ENCODE measurements at places on chromosomes 16 and 17.

- peak; percentile 32 for DNase-seq
Measured at GRCh38 chr16:75471723-75472633, 7.5 kb upstream of the TMEM170A start.

DNA sequence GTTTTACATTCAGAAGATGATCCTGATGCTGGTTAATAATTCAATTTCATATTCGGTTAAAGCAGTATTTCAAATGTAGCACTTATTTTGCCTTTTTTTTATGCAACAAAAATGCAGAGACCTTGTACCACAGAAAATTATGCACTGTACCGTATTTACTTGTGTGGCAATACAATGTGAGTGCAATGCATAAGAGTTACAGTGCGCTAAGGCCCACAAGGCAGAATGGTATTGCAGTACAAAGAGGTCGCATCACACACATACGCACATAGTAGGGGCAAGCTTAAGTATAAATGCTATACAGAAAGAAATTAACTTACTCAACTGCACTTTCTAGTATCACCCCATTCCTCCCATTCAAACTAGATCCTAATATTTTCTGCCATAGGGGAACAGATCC, 103.0 kb downstream of the SYCE1L start:
- no peak for DNase-seq

DNA sequence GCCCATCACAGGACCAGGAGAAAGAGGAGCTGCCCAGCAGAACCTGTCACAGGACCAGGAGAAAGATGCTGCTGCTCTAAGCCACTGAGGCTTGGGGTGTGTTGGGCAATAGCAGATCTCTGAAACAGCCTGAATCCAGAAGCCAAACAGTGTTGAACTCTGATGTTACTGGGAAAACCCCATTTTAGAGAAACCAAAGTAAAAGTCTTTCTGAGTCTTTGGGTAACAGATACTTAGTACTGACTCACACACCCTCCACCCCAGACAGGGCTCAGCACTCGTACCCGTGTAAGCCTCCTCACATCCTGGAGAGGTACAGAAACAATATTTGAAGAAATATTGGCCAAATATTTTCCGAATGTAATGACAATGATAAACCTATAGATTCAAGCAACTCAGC, 82.8 kb upstream of the GNG13 start:
- DNase-seq, result no peak

DNA sequence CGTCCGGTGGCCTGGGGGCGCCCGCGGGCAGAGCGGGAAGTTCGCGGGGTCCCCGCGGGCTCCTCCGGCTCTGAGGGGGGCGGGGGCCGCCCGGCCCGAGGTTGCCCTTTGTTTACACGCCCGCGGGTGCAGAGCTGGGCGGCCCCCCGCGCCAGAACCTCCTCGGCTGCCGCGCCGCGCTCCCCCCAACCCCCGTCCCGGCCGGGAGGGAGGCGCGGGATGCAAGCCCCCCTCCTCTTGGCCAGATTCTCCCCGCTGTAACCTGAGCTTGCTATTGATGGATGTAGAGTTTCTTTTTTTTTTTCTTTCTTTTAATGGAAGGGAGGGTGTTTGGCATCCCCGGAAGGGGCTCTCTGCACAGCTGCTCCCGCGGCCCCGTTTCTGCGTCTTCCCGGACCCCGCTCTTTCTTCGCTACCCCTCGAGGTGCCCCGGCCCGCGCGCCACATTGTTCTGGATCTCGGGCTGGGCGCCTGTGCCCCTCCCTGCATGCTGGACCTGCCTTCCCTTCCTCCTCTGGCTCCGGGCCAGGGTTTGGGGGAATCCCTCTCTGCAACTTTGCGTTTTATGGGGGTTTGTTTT, 646 bp downstream of the CBX2 start:
- no peak for DNase-seq

DNA sequence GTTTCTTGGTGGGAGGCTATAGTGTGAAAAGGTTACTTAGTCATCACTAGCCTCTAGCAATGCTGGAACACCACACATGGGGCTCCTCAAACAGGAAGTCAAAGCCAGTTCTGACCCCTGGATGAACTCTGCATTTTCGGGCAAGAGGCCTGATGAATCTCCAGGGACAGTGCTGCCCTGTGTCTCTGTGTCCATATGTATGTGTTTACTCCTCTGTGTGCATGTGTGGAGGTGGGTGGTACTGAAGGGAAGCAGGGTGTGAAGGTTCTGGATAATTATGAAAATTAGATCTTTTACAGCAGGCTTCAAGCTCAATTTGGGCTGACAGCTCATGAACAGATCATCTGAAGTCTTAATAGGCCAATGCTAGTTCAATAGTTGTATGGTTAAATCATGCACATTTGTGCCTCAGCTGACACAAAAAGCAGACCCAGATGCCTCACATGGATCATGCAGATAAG, 133.6 kb downstream of the SNX11 start:
- DNase-seq, result no peak

- no peak for DNase-seq
Measured at GRCh38 chr16:27346819-27347218, 33.0 kb downstream of the IL4R start.

DNA sequence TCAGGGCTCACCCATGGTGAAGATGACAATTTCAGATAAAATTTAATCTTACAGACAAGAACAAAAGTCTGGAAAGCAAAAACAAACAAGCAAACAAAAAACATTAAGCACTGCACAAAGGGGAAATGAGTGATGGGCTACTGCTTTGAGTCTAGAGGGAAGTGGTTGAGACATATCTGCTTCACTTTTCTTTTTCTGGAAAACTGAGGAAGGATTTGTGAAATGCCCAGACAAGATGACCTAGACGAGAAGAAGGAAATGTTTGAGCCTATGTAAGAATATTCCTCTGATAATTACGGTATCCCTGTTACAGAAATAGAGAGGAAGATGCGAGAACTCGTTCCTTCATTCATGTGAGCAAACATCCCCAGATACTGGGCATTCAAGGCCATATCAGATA, 11.5 kb upstream of the HYDIN start:
- DNase-seq, result no peak

- no peak for DNase-seq
Measured at GRCh38 chr17:66737524-66737923, 97.4 kb upstream of the CACNG5 start.

- DNase-seq, result no peak
Measured at GRCh38 chr17:38915639-38915995, 9.8 kb upstream of the LASP1NB start.

DNA sequence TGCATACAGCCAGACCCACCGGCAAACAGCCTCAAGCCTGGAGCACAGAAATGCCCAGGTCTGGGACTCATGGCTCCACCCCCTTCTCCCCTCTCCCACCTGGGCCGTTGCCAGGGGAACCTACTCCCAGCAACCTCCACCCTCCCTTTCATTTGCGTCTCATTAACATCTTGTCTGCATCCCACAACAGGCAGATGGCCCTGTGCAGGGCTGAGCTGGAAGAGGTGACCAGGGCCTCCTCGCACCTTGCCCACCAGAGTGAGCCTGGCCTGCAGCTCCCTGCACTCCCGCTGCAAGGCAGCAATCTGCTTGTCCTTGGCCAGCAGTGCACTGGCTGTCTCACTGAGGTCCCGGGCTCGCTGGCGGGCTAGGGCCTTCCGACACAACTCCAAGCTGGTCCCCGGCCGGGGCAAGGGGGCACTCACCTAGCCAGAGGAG, 3.3 kb downstream of the TSPOAP1 start:
- DNase-seq, result no peak

GRCh38 chr17:39164675-39165143, 1.3 kb downstream of the ARL5C start:
- DNase-seq, result peak; percentile 69
